Fibroblast of villous mesenchyme (primary cell): ENCODE measurements at places on chromosomes 5 and 9. TPM values are rescaled to one million over a fixed set of nuclear protein-coding genes. Genes with fewer than 3 reads are reported as not detected.
A peak's percentile ranks its signal among the peaks of the same experiment; 100 is the strongest.

SPINK7 gene
- not detected in 2 replicates for total RNA-seq

- DNase-seq, result peak; percentile 94
Observed at GRCh38 chr5:65861830-65862241, 64.5 kb upstream of the ERBIN start.

DNA sequence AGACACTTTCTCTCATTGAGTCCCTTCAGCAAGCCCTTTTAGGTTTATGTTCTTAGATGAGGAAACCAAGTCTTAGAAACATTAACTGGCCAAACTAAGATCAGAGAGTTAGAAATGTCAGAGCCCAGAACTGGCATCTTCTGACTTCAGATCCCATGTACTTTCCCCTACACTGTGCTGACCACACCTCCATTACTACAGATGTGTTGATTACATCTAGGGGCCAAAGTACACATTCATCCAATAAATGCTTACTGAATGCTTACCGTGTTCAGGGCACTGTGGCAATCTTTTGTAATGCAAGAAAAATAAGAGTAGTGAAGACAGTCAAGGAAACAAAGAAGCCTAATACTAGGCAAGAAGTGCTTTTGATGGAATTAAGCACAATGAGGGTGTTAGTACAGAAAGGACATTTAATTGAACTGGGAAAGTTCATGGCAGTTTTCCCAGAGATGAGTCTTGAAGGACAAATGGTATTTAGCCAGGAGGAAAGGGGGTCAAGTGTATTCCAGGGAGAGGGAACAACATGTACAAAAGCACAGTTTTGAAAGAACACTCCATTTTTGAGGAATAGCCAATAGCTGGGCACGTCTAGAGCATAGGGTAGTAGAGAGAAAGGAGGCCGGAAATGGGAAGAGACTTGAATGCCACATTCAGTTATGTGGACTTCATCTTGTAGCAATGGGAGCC lies 89.7 kb upstream of the CDKN2B start:
- peak; percentile 44 for DNase-seq

DNAH5 gene
- 0.97 and 1.3 TPM in 2 replicates for total RNA-seq

- no peak for DNase-seq
Observed at GRCh38 chr9:81112627-81113452, 576.5 kb downstream of the TLE1 start.

IL9 gene
- not detected in 2 replicates for total RNA-seq

ANKDD1B gene
- under 0.01 and 0.32 TPM in 2 replicates for total RNA-seq
